ENCODE measurements at places on chromosomes 5 and 9.

DNA sequence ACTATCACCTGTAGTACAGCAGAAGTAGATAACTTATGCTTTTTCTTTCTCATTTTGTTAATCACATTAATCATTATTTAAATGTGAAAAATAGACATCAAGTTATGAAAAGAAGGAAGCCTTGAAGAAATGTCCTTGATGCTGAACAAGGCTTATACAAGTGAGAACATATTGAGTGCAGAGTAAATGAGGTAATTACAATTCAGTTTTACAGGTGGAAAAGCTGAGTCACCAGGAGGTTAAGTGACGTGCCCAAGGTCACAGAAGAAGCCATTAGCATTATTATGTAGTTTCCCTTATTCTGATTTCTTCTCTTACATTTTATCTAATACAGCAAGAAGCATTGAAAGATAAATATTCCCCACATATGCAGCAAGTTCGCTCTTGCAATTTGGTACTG lies 998.5 kb upstream of the CDH6 start:
- no peak for DNase-seq

DNA sequence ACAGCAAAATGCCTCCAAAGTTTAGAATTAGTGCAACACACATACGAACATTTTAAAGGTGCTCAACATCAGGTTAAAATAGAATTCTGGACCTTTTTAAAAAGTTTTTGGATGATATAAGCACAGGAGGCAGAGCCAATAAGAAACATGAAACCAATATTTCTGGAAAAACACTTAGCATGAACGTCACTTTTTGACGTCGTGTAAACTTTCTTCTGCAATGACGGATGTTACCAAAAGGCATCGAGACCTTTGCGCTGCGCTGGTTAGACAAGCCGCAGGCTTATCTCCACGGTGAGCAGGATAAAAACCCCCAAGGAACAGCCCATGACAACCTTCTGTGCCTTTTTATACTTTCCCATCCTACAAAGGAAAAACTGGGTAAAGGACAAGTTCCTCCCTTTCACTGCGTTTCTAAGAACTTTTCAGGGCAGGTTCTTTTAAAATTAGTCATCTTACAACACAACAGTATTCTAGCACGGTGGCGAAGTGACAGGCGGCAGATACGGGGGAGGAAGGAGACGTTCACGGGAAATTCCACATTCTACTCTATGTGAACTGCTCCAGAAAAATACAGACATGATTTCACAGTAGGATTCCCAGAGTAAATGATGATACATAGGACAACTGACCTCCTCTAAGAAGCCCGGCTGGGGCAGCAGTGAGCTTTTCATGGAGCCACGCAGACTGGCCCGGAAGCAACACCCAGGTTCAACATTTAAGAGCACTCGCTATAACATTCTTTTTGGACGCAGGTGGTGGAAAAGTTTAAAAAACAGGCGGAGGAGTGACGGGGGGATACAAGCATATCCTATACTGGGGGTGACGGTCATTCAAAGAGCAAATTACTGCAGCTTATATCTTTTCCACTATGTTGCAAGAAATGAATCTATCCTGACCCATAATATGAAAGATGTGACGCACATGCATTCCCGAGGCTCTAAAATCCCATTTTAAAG lies 52.4 kb downstream of the USP20 start:
- DNase-seq: peak; percentile 45

DNA sequence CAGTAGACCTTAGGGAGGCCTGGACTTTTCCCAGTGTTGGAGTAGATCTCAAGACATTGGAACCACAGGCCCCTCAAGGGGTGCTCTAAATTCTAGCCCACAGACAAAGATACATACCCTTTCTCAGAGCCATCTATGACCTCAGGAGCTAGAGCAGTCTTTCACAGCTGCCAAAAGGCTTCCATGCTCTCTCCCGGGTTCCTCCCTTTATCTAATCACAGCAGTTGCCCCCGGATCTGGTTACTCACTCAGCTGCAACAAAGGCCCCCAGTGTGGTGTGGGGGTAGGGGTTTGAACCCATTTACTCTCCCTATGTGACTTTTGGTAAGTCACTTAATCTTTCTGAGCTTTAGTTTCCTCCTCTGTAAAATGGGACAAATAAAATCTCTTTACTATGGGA lies 27.0 kb downstream of the POU4F3 start:
- no peak for DNase-seq

DNA sequence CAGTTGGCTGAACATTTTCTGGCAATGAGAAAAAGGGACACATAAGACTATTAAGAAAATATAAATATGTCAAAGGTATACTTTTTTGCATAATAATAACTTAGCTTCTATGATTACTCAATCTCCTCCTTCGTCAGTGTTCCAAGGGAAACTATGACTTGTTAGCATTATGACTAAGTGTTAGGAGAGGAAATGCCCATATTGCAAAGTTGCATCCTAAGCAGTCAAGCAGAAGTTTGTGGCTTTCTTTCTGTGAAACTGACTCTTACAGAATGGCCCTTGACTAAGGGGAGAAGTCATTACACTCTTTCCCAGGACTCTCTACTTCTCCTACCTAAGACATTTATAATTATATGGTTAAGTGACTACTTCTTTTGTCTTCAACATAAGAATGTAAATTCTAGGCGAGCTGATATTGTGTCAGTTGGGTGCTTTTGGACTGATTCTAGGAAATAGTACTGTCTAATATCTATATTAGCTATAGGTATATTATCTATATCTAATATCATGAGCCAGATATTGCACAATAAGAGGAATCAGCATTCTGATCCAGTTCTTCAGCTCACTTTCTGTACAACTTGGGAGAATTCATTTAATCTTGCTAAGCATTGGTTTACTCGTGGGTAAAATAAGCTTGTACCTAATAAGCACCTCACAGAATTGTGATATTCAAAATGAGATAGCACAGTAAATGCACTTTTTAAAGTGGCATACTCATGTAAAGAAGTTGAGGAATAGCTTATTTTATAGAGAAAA lies 16.4 kb upstream of the SPINK6 start:
- peak; percentile 68 for DNase-seq

DNA sequence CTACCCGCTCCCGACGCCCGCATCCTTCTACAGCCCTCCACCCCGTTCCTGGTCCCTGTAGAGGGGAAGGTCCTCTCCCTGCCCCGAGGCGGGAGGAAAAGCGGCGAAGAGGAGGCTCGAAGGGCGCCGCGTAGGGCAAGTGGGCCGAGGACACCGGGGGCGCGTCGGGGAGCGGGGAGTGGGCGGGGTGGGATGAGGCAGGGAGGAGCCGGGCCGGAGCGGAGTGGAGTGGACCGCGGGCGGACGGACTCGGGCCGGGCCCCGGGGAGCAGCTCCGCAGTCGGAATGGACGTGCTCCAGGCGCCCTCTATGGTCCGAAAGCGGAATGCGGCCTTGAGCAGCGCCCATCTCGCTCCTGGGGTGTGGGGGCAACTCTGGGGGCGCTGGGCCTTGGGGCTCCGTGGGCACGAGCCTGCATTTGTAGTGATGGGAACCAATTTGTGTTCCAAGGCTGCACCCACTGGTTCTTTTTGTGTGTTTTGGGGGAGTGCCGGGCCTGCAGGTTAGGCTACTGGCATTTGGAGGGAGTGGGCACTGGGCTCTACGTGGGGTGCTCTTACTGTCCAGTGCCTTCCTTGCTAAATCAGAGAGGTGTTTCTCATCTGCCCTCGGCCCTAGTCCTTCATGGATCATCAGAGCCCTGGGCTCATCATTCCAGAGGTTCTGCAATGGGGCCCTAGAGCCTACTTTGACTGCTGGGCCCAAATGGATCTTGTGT lies 7.3 kb downstream of the IRX1 start:
- DNase-seq: no peak

DNA sequence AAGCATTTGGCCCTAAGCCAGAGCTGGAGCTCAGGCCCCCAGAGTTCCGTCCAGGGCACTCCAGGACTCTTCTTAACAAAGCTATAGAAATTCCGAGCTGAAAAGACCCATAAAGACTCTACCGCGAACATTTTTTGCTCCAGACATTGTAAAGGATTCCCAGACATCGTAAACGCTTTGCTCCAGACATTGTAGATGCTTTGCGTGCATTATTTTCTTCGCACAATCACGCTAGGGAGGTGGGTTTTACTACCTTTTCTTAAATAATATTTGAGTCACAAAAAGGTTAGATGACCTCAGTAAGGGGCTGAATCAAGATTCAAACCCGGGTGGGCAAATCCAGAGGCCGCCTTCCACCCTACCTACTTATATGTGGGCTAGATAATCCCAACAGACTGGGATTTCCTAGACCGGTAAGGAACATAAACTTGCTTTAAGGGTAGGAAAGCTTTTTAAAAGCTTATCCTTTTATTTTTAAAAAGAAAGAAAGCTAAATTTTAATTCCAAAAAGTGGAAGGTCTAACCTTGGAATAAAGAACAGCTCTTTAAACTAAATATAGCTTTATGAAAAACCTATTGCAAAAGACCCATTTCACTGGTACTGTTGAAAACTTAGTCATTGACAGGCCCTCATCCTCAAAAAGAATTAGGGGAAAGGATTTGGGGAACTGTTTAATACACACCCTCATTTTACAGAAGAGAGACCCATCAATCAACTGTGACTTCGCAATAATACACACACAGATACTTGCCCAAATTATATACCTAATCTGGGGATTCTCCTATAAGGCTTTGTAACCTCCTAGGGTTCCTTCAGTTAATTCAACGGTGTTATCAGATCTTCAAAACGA lies 822 bp upstream of the TNIP1 start:
- DNase-seq: no peak

Data from GF-D8 (cell line).